ENCODE measurements at places on chromosomes 5 and 9.

- no peak for DNase-seq
Observed at GRCh38 chr9:31445960-31446359, 938.5 kb upstream of the ACO1 start.

GRCh38 chr5:65736011-65736410 lies 14.0 kb downstream of the NLN start:
- DNase-seq: no peak

- DNase-seq: no peak
Observed at GRCh38 chr9:123872710-123873109, 57.2 kb downstream of the DENND1A start.

- DNase-seq: peak; percentile 30
Observed at GRCh38 chr9:96025995-96026602, 150.6 kb downstream of the ERCC6L2 start.

GRCh38 chr5:142219146-142219545 lies 105.7 kb downstream of the SPRY4 start:
- no peak for DNase-seq

GRCh38 chr9:93461821-93462220 lies 8.4 kb upstream of the FAM120AOS start:
- DNase-seq: no peak

DNA sequence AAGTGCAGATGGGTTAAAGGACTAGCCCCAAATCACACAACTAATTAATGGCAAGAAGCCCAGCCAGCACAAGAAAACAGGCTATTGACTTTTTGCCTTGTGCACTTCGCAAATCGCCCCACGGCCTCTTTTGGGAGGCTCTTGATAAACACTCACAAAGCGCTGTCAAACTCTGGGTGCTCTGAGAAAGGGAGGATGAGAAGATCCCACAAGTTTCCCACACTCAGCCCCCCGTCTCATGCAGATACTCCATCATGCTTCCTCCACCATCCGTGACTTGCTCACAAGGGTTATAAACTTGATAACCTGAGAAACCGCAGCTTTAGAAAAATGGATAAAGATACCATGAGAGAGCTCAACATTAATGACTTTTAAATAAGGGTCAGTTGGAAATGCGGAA lies 219.7 kb downstream of the EBF1 start:
- DNase-seq: no peak

GRCh38 chr5:180668835-180669596 lies 19.6 kb upstream of the FLT4 start:
- no peak for DNase-seq

GRCh38 chr5:115738830-115739229 lies 77.6 kb downstream of the CDO1 start:
- no peak for DNase-seq

GRCh38 chr5:56148453-56148971 lies 84.6 kb downstream of the ANKRD55 start:
- peak; percentile 68 for DNase-seq

GRCh38 chr5:143980506-143980905 lies 168.5 kb downstream of the HMHB1 start:
- DNase-seq: no peak

DNA sequence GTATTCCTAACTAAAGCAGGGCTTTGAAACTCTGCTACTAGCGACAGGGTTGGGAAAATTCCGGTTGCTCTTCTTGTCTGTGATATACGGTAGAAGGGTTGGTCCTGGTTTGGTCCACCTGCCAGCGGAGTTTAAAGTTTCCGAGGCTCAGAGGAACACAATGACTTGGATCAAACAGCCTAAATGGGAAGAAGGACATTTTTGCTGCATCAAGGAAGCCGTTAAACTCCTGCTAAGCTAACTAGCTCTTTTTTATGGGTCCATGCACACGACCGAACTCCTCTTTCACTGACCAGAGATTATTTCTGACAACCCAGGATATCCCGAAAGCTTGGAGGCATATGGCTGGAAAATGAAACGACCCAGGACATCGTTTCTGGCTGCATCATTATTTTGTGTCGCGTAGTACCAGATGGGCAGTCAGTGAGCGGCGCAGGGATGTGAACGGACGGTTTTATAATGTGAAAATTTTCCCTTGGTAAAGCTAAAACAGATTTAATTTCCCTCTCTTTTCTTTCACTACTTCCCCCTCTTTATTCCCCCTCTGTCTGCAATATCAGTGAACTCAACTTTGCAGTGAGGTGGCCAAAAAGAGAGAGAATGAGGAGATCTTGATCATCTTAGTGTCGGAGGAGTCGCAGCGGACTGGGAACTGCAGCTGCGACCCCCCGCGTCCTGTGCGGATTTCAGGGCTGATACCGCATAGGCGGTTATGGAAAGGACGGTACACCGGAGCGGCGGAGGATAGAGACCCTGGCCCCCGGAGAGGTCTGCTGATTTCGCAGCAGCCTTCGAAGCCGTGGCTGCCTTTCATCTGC lies at the start of gene LURAP1L:
LURAP1L (plus strand) TSS at position 160 of the 818 bp plus-strand sequence. CDS start 696 bp downstream, outside the sequence.
- no peak for DNase-seq

GRCh38 chr5:5304361-5305020 lies 118.0 kb upstream of the ICE1 start:
- no peak for DNase-seq

GRCh38 chr5:72232838-72233237 lies 87.2 kb downstream of the MRPS27 start:
- DNase-seq: no peak

DNA sequence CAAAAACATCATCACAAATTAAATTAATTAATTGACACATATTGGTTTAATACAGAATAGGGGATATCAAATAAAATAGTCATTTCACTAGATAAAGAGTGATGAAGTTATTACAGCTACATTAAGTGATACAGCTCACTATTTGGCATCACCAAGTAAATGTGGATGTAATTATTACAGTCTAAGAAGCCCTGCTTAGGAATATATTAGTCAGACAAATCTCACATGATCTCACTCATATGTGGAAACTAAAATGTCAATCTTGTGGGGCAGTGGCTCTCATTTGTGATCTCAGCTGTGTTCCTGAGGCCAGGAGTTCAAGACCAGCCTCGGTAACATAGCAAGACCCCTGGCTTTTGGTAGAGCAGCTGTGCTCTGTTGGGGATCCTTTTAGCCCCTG lies 233.4 kb upstream of the RGMB start:
- no peak for DNase-seq

DNA sequence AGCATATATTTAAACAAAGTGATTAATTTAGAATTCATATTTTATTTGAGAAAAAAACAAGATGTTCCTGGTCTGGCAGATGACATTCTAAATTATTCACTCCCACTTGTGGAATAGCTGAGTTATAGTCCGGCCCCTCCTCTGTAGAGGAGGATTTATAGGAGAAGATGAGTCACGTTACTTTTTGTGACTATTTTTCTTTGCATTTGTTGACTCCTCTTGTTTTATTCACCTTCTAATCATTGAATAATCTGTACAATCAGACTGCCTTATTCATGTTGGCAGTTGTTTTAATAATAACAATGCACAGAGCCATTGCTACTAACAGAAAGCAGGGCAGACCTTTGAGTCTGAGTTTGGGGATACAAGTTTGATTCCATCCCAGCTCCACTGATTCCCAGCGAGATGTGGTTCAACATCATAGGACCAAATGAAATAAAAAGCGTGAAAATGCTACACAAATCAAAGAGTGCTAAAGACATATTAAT lies 23.2 kb downstream of the DOCK8 start:
- DNase-seq: no peak

GRCh38 chr5:10090074-10090473 lies 159.6 kb downstream of the ATPSCKMT start:
- no peak for DNase-seq

DNA sequence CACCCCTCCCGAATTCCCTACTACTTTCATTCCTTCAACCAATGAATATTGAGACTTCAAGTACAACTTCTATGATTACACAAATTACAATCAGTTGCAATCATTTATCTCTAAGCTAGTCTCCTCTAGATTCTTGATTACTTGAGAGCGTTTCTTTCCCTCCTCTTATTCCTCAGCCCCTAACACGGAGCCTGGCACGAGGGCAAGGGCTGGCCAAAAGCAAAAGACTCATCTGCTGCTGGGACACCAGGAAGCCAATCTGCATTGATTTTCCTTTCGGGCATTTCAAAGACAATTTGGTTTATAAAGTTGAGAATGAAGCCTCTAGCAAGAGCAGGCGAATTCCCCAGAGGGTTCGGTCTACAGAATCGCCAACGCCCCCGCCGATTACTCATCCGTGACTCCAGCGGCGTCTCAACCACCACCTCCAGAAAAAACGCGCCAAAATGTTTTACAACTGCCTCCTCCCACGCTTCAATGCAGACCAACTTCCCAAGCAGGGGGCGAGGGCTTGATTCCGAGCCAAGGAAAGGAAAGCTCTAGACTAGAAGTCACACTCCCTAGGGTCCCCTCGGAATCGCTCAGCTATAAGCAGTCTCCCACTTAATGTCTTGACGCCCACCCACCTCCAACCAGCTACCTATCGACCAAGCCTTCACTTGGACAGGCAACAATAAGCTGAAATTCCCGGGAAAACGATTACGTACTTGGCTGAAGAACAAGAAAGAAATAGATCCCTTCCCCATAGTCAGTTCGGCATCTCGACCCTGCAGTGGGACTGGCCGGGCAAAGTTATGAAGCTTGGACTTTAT lies 1.5 kb downstream of the PCSK1 start:
- DNase-seq: peak; percentile 61

- DNase-seq: no peak
Observed at GRCh38 chr5:96075579-96076289, 114.1 kb upstream of the ELL2 start.

All from stimulated activated CD4-positive, alpha-beta T cell treated with anti-CD3 and anti-CD28 coated beads, Interleukin-15, amount 100 ng/mL, for 24 hours (primary cell).